Globus pallidus (tissue), 1 donor: ENCODE measurements at places on chromosomes 5 and 9.

DNA sequence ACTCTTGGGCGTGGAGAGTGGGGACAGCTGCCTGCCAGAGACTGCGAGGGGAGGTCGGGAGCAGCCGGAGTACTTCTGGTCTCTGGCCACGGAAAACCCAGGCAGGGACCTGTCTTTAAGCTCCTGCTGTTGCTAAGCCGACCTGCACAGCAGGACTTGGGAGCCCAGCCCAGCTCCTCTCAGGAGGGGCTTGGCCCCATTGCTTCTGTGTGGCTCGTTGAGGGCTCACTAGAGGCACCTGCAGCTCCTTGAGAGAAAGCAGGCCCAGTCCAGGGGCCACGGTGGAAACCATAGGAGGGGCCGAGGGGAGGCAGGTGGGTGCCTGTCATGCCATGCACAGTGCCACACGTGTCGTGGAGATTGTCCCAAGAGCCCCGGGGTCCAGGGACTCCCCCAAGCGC is 3.3 kb upstream of the LCN2 start:
- DNase-seq, result no peak

DNA sequence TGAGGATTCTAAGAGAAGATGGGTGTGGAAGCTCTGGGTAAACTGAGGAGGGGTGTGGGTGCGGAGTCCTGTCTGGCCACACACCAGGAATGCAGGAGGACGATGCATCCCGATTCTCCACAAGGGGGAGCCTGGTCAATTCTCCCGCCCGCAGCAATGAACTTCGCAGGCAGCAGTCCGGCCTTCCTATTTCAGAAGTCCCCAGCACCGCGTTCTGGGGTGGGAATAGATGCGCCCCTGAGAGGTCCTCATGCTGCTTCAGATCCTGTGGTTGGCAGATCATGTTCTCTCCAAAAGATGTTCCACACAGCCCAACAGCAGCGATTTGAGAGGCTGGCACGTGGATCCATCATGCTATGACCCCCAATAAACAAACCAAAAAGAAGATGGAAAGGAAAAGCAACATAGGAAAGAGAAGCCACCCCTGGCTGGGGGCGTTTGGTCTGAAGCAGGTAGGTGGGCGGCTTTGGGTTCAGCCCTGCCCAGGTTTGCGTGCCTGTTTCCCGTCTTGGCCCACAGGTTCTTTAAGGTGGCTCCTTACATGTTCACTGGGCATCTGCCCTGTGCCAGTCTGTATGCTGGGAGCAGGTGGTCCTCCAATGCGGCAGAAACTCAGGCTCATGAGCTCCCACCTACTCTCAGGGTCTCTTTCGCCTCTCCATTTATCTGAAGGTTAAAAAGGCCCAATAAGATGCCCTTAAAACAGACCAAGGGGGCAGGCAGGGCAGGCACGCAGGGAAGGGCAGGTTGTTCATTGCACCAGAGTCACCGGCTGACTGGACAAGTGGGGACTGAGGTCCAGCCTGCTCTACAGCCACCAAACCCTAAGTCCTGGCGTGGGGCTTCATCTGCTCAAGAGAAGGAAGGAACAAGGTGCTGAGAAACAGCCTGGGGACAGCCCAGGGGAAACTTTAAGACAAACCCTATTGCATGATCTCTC is 171.6 kb downstream of the PAX5 start:
- peak; percentile 42 for DNase-seq

DNA sequence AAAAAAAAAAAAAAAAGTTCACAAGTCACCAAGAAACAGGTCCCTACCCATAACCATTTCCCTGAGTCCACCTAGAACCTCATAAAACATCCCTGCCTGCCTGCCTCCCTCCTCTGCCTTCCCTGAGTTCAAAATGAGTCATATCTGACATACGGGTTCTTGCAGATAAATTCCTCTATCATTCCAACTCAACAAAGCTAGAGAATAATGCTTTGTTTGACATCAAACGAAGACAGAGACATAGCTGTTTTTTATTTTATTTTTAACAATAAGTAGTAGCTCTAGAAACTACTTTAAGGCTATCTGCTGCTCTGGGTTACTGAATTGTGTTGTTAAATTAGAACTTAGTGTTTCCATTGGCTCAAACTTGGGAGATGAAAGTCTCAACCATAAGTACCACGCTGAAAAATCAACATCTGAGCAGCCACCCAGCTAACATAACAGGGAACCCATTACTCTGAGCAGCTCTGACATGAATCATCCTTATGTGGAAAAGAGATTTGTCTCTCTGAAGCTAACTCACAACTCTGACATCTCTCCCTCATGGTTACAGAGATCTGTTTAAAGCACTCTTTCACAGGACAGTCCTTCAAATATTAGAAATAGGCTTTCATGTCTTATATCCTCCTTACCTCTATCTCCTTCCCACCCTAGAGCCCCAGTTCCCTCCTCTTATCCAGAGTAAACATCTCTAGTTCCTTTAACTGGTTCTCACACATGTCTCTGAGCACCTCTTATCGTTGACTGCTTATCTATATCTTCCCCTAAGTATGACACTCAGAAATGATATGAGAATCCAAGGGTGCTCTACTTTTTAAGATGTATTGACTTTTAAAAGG is 12.1 kb downstream of the TMEM245 start:
- no peak for DNase-seq

DNA sequence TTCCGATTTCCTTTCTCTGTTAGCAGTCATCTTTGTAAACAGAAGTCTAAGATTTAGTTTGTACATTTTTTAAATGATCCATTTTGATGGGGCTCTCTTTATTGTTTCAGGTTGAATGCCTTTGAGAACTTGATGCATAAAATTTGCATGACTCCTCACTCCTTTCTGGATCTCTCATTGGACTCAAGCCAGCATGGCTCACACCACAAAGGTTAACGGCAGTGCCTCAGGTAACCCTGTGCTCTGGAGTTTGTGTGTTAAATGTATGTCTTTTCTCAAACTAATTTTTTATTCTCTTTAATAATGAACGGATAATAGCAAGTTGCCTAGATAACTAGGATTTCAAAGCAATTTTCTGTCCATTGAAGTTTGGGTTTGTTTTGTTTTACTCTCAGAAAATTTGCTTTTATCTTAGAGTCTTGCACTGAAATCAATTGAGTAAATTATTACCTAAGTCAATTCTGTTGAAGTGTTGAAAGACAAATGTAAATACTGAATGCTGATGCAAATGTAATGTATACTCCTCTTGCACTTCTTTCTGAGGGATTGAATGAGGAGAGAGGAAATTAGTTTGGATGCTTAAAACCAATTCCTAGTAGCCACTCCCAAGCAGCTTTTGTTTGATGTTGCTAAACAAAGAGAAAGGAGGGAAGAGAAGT is 164.6 kb upstream of the DMRT1 start:
- DNase-seq, result no peak

DNA sequence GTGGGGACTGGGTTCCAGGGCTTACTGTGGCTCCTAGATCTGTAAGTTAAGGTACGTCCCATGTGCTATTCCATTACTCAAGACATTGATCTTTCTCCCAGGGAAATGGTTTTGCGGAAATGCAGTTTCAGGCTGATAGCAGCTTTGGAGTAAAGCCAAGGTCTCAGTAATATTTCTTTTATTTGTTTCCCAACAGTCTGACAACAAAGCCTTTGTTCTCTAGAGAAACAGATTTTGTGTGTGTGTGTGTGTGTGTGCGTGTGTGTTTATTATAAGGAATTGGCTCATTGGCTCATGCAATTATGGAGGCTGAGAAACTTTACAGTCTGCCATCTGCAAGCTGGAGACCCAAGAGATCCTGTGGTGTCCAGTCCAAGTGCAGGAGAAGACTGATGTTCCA is 12.1 kb upstream of the POC5 start:
- DNase-seq, result peak; percentile 54

- DNase-seq, result peak; percentile 20
Observed at GRCh38 chr5:109961751-109962150, 272.0 kb downstream of the MAN2A1 start.

DNA sequence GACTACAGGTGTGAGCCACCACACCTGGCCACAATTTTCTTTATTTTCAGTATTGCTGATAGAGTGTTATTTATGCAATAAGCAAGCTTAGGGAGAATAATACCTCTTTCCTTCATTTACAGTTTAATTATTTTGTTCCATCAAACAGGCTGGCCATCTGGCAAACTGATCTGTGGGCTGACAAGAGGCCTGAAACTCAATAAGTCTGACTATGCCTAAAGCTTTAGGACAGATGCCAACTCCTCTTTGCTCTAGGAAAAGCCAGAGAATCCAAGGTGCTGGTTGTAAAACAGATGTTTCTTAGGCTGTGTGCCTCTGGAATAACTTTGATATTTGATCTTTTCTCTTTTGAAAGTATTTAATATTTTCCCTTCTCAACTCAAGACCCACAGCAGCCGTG is 98.4 kb downstream of the TARS1 start:
- DNase-seq, result no peak

DNA sequence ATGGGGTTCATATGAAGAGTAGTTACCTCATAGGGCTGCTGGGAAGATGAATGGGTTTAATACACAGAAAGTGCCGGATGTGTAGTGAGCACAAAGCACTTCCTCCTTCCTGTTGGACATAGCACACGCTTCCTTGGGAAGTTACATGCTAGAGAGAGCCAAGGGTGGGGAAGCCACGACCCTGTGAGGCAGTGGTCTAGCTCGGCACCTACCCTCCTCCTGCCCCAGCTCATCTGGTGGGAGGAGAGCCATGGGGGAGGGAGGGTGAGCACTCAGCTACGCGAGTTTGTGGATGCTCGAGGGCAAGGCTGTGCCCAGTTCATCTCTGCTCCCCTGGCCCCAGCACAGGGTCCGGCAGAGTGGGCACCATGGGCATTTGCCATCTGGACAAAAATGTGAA is 43.6 kb upstream of the NEK6 start:
- DNase-seq, result no peak

DNA sequence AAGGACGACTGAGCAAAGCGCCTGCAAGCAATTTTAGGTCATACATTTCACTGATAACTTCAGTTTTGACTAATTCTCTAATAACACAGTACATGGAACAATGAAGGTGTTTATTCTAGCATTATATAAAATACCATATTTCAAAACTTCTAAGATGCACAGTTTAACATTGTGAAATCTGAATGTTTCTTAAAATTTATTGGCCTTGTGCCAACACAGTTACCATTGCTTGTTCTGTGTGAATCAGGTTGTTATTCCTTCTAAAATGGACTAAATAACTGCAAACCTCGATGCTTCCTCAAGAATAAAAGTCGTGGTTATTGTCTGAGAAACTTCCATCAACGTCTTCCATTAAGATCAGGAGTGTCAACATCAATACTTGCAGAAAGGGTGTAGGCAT is 8.0 kb downstream of the MCC start:
- DNase-seq, result no peak

DNA sequence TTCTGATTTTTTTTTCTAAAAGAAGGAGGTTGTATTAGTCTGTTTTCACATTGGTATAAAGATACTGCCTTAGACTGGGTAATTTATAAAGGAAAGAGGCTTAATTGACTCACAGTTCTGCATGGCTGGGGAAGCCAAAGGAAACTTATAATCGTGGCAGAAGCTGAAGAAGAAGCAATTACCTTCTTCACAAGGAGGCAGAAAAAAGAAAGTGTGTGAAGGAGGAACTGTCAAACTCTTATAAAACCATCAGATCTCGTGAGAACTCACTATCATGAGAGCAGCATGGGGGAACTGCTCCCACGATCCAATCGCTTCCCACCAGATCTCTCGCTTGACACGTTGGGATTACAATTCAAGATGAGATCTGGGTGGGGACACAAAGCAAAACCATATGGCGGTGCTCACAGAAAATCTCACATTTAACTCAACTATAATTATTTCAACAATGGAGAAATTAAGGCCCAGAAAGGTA is 27.1 kb downstream of the DPYSL3 start:
- DNase-seq, result no peak

GRCh38 chr5:58675341-58675740 is 92.5 kb downstream of the RAB3C start:
- no peak for DNase-seq

DNA sequence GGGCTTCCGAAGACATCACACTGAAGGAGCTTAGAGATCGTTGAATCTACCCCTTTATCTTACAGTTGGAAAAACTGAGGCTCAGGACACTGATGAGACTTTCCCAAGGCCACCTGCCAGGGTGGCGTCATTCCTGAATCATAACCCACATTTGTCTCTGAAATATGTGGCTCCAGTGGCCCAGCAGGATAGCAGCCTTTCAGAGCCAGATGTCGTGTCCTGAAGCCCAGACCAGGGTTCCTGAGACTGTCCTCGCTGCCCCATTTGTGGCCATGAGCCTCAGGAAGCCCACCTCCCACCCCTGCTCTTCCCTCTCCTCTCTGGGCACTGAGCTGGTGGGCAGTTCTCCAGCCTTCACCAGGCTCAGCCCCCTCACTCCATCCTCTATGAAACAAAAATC is 2.4 kb downstream of the HMCN2 start:
- no peak for DNase-seq

DNA sequence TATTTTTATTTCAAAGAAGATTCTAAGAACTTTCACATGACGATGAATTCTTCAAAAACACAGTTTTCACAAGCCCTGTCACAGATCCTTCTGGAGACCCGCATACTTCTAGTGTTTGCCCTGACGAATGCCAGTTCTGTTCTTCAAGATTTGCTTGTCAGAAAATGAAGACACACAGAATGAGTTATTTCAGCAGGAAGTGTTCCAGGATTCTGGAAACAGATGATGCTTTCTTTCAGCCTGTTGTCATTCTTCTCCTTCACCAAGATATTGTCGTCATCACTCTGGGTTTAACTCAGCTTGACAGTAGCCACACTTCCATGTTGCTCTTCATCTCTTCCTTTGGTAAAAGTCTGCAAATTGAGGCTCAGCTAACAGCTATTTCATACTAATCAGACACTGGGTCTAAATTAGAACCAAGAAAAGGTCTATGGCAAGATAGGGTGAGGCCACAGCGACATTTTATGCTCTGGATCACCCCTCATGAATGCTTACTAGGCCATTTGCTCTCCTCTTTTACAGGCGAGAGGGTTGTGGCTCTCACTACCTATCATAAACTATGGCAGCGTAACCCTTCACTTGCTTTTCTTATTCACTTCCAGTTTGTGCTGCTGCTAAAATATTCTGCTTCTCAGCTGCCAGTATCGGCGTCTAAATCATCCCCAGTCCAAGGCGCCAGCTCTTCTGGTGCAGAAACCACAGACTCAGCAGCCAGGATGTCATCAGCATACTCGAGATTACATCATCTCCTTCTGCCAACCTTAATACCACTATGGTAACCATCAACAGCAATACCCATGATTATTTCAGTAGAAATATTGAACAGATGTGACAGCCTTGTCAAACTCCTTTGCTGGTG is 159.6 kb upstream of the TBCA start:
- no peak for DNase-seq

DNA sequence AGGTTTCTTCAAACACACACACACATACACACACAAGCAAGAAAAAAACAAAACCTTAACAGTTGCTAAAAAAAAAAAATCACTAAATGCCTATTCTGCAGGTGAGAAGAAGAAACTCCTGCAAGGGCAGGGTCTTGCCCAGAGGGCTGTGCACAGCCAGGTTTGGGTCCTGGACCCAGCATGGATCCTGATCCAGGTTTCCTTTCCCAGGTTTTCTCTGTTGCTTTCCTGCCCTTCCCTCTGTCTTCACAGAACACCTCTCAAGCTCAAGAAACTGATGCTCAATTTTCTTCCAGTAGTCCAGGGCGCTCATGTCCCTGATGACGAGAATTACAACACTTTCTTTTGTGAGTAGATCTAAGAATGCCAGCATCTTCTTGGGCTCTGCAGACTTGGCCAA is 136.6 kb downstream of the PAX5 start:
- DNase-seq, result no peak
